ENCODE measurements at places on chromosomes 7 and 10.

- DNase-seq: peak; percentile 14
Observed at GRCh38 chr10:97612386-97612785, 20.9 kb downstream of the MORN4 start.

DNA sequence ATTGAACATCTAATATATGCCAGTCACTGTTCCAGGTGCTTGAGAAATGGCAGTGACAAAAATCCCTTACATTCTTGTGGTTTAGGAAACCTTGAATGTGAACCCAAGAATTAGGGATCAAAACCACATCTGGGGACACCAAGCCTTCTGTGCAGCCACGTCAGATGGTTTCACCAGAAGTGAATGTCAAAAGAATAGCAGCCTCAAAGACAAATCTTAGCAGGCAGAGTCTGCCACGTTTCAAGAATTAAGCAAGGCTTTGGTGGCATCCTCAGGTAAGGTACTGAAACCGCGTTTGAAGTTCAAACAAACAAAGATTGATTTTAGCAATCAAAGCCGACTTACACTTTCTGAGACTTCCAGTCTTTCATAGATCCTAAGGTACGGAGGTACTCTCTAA is 225.5 kb upstream of the GNAI1 start:
- no peak for DNase-seq

DNA sequence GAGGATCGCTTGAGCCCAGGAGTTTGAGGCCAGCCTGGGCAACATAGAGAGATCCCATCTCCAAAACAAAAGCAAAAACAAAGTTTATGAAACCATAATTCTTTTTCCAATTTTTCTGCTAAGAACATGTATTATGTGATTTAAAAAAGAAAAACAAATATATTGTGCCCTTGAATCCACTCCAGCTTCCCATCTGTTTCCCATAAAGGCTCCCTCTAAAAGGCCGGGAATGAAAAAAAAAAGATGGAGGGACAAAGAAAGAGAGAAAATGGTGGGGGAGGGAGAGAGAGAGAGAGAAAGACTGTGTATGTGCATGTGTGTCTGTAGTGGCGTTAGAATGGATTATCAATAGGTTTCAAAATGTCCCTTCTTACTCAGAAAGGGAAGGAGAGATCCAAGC is 20.5 kb upstream of the GSDME start:
- no peak for DNase-seq

GRCh38 chr7:1721047-1721690 is 51.1 kb downstream of the ELFN1 start:
- no peak for DNase-seq

DNA sequence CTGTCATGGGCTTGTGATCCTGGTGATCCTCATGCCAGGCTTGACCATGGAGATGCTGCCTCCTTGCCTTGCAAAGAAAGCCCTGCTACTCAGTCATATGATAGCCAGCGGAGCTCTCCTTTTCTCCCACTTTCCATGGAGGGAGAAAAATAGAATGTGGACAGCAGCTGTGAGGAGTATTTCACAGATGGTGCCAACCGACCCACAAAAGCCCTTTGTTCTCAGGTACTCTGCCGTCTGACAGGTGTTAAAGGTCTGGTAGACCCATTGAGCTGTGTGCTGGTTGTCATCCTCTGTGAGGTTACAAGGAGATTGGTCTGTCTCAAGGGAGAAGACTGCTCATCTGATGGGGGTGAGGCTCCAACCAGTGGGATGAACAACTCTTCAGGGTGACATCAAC is 29.5 kb upstream of the COBL start:
- DNase-seq: no peak

- DNase-seq: peak; percentile 40
Observed at GRCh38 chr10:124035928-124036558, 57.4 kb downstream of the CHST15 start.

DNA sequence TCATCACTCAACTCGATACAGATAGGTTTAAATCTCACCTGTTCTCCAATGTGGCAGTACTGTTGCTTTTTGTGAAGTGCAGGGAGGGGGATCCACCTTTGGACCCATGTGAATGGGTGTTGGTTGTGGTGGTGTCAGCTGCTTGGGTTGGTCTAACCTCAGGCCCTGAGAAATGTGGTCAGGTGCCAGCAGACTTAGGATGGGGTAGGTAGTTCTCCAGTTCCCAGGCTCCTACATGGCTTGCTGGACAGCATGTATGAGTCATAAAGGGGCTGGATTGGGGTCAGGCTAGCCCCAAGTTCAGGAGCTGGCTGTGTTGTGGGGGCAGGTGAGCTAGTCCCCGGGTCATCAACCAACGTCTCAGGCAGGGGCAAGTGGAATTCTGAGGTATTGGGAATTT is 472.6 kb upstream of the CNTNAP2 start:
- DNase-seq: no peak

GRCh38 chr10:53786236-53786900 is 1013.8 kb upstream of the MBL2 start:
- DNase-seq: no peak

- DNase-seq: no peak
Observed at GRCh38 chr10:114188001-114188400, 8.8 kb downstream of the TDRD1 start.

DNA sequence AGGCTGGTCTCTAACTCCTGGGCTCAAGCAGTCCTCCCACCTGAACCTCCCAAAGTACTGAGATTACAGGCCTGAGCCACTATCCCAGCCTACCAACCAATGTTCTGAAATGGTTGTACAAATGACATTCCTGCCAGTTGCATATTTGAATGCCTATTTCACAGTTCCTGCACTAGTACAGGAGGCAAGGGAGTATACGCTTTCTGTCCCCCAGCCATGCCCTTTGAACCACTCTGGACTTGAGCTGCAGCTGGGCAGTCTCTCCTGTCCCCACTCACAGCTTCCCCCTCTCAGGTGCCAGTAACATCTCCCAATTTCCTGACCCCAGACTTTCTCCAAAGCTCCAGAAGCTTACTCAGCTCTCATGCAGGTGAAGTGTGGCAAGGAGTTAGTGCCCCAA is 58.9 kb downstream of the SPOCK2 start:
- DNase-seq: no peak

GRCh38 chr10:48807791-48808470 is 123.3 kb downstream of the WDFY4 start:
- DNase-seq: no peak

DNA sequence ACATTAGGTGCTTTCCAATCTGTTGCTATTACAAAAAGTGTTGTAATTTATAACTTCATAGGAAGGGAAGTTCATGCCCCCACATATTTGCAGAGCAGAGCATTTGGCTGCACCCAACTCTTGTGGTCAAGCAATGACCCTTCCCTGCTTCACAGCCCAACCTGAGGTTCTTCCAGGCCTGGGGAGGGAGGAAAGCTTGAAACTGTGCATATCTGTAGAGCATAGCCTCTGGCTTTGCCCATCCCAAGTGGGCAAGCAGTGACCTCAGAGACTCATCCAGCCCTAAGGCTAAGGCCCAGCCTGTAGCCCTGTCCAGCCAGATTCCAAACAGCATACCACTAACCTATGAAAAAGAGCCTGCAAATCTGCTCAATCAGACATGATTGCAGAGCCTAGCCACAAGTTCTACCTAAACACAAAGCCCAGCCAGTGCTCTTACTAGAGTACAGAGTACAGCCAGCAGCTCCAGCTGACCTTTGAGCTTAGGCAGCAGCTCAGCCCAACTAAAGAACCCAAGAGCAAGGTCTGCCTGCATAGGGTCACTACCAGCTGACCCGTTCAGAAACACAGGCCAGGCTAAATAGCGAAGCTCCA is 14.4 kb upstream of the GSTK1 start:
- DNase-seq: no peak

DNA sequence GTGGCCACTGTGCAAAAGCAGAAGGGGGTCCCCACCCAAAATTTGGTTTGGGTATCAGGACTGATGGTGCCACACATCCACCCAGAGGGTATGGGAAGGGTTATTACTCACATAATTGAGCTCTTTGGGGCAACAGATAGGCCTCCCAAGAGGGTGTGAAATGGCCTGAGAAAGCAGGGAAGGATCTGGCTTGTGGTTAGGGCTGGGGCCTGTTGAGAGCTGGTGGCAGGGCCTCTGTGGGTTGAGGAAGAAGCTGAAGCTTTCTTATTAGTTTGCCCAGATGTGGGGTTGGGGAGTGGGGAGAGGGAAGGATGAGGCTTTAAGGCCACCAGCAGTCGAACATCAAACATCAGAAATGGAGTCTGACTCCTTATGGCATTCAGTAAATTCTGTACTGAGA is 18.3 kb upstream of the MKI67 start:
- no peak for DNase-seq

- DNase-seq: no peak
Observed at GRCh38 chr7:84060760-84061261, 133.8 kb downstream of the SEMA3A start.

GRCh38 chr10:27349987-27350386 is 109.4 kb upstream of the ACBD5 start:
- no peak for DNase-seq

DNA sequence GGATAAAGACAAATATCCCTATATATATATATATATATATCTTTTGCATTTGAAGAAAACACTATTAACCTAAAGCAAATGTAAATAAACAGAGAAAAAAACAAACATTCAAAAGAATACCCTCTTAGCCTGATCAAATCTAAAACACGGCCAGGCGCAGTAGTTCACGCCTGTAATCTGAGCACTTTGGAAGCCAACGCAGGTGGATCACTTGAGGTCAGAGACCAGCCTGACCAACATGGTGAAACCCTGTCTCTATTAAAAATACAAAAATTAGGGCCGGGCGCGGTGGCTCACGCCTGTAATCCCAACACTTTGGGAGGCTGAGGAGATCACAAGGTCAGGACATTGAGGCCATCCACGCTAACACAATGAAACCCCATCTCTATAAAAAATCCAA is 9.2 kb downstream of the ANXA7 start:
- DNase-seq: no peak

GRCh38 chr10:100670828-100671479 is 74.4 kb upstream of the PAX2 start:
- peak; percentile 79 for DNase-seq

Data from activated CD4-positive, alpha-beta T cell treated with anti-CD3 and anti-CD28 coated beads, Interleukin-2, Interleukin-6, amounts not matched to agents 100 ng/mL and 50 ng/mL, durations not matched to agents 16 hours and 8 hours (primary cell).